Lung microvascular endothelial cell (primary cell): ENCODE measurements at places on chromosomes 12 and 14.

GRCh38 chr14:23009939-23010726 is at the start of gene C14orf93:
Gene C14orf93, minus strand, starts transcription at chr14:23010143. Its CDS starts 11,120 bp downstream, at chr14:22999023.
- DNase-seq: peak; percentile 74

GRCh38 chr14:24435998-24436354 is 6.2 kb downstream of the KHNYN start:
- DNase-seq: no peak

DNA sequence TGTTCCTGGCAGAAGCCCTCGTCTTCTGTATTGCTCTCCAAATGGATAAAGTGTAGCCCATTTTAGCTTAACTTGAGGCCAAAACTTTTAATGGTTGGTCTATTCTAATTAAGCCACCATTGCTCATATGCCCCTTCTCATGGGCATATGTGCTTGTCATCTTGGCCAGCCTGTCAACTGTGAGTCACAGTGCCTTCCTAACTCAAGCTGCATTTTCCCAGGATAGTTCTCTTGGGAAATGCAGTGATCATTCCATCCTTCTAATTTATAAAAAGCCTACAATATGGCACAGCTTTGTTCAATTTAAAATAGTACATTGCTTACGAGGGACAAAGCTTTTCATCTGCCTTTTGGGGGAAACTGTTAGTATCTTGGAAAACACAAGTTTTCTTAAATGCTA is 6.6 kb downstream of the PTHLH start:
- peak; percentile 86 for DNase-seq

GRCh38 chr12:107748472-107748871 is 12.5 kb downstream of the PRDM4 start:
- peak; percentile 85 for DNase-seq

DNA sequence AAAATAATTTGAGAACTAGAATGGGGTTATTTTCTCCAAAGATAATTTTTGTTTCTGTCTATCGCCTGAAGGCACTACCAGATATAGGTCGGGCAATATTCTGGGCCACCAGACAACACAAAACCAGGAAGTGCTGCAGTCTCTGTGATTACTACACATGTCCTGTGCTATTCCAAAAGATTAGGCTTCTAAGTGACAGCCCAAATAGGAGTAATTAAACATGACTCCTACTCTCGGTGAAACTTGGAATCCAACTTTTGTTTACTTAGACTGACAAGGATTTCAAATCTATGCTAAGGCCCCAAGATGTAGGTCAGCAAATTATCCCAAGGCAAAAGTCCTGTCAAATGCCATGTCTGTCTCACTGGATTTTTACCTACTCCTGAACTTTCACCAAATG is 157.6 kb upstream of the LRFN5 start:
- no peak for DNase-seq

DNA sequence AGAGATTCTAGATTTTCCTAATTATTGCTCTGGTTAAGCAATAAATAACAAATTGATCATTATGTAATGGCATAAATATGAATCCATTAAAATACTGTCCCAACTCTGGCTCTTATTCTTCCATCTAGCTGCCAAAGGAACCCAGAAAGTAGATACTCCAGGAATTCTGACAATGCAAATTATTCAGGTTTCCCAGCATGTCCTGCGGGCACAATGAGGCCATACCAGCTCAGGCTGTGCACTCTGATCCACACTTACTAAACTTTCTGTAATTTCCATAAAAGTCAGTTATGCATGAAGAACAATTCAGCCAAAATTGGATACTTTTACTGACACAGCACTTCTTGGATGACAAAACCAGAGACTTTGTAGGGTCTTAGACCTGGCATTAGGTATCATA is 576.3 kb downstream of the KCNH5 start:
- DNase-seq: no peak

DNA sequence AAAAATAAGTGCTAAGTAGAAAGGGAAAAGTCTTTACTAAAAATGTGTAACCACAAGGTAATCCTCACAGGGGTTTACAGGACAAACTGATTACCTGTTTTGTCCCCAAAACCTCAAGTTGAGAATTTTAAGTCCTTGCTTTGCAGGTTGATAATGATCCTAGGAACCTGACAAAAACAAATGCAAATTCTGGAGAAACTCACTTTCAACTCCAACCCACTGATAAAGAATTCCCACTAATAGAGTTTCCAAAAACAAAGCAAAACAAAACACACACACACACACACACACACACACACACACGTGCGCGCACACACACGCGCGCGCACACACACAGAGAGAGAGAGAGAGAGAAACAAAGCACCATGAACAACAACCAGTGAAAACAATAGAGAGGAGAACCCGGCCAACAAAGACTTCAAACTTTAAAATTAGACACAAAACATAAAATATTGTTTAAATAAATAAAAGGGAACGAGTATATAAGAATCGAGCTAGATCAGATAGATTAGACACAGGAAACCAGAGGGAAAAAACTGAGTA is 187.0 kb upstream of the FOXN3 start:
- peak; percentile 64 for DNase-seq

- peak; percentile 44 for DNase-seq
These were observed 35.3 kb downstream of the MSRB3 start for GRCh38 chr12:65313719-65314317.

DNA sequence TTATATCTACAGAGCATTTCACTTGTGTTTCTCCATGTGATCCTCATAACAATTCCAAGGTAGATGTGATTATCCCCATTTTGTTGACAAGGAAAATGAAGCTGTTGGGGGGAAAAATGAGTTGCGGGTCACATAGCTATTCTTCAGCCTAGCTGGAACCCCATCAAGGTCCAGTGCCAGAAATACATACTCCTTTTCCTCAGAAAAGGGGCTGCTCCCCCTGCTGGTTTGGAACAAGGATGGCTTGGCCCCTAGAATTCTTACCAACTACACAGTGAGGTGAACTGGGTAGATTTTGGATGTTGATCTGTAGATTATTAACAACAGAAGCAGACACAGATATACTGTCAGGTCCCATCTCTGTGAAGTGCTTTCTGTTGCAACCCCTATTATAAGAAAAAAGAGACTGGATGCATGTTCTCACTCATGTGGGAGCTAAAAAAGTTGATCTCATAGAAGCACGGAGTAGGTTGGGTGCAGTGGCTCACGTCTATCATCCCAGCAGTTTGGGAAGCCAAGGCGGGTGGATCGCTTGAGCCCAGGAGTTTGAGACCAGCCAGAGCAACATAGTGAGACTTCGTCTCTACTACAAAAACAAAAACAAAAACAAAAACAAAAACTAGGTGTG is 8.9 kb downstream of the IKZF4 start:
- peak; percentile 81 for DNase-seq

DNA sequence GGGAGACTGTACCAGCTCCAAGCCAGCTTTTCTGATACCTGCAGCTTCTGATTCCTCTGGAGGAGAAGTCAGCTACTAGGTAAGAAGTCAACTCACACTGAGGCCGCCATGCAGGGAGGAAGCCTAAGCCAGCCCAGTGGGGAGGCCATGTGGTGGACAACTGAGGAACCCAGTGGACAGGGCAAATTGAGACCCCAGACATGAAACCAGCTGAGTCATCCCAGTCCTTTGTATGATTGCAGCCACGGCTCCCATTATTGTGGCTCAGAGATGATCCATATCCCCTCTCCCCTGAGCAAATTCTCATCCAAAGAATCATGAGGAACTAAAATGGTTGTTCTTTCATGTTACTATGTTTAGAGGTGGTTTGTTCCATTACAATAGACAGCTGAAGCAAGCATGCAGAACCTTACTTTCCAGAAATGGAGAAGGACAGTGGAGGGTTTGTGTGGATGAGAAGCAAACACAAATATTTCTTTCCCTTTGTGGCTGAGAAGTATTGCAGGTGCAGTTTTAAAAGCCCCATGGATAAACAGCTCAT is 1147.3 kb upstream of the TMEM132C start:
- no peak for DNase-seq

DNA sequence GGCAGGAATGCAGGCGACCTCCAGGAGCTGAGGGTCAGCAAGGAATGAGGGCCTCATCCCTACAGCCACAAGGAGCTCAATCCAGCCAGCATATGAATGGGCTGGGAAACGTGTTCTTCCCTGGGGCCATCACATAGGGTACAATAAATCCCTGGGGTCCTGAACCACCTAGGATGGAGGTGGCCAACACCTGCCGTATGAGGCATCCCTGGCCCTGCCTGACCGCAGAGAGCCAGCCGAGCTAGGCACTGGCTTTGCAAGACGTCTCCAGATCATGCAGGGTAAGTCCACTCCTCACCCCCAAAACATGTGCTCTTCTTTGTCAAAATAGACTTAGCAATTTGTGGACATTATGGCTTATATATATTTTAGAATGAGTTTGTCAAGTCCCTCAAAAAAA is 303.7 kb upstream of the DIO3 start:
- DNase-seq: no peak

DNA sequence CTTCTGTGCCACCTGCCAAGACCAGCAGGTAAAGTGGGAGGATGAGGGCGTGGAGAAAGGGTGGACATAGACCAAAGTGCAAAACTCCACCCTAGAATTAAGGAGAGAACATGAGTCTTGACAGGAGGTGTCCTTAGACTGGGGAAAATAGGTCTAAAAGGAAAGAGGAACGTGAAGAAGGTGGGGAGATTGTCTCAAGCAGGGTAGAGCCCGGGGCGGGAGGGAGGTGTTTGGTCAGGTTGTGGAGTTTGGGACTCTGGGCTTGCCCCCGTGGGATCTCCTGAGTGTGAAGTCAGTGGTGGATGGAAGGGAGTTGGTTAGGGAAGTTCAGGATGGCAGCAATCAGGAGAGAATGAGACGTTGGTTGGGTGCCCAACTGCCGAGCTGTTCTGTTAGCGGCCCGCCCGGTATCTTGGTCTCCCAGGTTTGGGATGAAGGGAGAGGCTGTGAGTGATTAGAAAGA is 386 bp downstream of the DGKA start:
- DNase-seq: peak; percentile 16

DNA sequence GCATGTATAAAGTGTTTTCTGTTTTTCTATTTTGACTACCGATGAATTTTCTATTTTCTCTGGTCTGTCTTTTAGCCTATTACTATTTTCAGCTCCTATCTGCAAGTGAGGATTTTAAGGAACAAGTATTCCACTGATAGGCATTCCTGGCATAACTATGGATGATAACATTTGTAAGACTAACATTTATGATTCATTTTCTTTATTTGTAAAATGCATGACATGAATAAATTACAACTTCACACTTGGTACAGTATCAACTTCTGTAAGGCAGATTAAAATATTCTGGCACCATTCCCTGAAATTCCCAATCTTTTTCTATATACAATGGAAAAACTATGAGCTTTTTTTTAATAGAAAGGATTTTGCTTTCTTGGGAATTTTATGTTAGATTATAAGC is 121.0 kb upstream of the GARIN2 start:
- no peak for DNase-seq

- no peak for DNase-seq
These were observed 20.4 kb downstream of the GALNT9 start for GRCh38 chr12:132308853-132309595.
